ENCODE measurements at places on chromosomes 1 and 21.

DNA sequence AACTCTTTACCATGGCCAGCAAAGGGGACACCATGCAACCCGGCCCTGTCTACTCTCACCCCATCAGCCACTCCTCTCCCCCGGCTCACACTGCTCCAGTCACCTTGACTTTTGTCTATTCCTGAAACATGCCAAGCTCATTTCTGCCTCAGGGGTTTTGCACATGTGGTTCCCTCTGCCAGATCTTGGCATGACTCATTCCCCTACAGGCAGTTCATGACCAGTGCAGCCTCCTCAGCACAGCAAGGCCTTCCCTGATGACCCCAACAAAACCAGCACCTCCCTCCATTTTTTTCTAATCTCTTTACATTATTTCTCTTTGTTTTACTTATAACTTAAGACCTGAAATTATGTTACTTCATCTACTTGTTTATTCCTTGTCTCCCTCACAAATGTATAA, 58.6 kb upstream of the GJB5 start:
- DNase-seq, result peak; percentile 12

- no peak for DNase-seq
Observed at GRCh38 chr1:175383239-175383638, 190.7 kb upstream of the KIAA0040 start.

DNA sequence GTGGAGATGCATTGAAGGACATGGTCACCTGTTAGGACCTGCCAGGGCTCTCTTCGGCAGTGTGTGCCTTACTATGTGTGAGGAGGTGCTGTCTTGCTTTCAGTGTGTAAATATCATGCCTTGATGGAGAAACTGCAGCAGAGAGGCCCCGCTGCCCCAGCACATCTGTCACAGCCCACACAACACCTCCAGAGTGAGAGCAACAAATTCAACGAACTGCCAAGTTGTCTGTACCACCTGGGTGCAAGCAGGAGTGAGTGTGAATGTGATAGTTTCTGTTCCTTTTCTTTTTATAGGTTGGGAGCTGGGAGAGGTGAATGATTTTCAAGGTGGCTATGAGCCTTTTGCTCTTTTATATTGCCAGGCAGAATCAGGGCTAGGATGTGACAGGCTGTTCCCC, 114.6 kb upstream of the KIAA0040 start:
- DNase-seq, result no peak

DNA sequence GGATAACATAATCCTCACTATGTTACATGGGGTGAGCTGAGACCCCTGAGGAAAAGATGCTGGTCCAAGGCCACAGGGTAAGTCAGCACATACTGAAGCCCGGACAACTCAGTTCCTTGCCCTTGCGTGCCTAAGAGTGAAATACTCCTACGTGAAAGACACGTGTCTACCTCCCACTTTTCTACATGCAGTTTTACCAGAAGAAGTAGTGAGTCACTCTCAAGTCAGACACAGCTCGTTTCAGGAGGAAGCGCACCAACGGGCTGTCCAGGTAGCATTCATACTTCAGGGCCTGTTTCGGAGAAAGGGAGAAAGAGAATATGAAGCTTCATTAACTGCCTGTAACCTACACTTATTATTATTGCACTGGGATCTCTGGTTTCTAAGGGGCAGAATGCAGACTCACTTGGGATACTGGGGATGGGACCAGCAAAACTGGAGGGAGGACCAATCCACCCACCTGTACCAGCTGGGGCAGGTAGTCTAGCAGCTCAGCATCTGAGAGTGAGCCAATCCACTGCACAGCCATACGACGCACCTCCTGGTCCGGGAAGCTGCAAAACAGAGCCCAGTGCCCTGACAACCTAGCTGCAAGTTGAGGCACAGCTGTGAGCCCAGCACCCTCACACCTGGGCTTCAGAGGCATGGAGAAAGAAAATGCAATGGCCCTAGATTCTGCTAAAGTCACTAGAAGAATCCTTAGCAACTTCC, 32.4 kb upstream of the PPP1R15B start:
- DNase-seq, result no peak

DNA sequence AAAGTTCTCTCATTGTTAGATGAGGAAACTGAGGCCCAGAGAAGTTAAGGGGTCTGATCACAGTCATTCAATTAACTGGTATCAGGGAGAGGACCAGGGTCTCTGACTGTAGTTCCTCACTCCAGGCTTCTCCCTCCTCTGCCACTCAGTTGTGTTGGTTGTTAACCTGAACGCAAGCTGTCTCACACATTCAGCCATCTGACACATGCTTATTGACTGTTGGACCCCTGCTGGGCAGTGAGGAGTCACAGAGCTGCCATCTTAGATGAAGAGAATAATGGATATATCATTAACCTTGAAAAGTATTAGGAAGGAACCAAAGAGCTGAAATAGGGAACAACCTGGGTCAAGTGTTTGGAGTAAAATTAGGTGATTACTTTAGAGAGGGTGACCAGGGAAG, 194.8 kb downstream of the ZZZ3 start:
- DNase-seq, result no peak

GRCh38 chr1:43074244-43074643, 97.8 kb downstream of the EBNA1BP2 start:
- DNase-seq, result no peak

Data from AG10803 (cell line).